ENCODE measurements at places on chromosomes 1 and 21.
A peak's percentile ranks its signal among the peaks of the same experiment; 100 is the strongest.

DNA sequence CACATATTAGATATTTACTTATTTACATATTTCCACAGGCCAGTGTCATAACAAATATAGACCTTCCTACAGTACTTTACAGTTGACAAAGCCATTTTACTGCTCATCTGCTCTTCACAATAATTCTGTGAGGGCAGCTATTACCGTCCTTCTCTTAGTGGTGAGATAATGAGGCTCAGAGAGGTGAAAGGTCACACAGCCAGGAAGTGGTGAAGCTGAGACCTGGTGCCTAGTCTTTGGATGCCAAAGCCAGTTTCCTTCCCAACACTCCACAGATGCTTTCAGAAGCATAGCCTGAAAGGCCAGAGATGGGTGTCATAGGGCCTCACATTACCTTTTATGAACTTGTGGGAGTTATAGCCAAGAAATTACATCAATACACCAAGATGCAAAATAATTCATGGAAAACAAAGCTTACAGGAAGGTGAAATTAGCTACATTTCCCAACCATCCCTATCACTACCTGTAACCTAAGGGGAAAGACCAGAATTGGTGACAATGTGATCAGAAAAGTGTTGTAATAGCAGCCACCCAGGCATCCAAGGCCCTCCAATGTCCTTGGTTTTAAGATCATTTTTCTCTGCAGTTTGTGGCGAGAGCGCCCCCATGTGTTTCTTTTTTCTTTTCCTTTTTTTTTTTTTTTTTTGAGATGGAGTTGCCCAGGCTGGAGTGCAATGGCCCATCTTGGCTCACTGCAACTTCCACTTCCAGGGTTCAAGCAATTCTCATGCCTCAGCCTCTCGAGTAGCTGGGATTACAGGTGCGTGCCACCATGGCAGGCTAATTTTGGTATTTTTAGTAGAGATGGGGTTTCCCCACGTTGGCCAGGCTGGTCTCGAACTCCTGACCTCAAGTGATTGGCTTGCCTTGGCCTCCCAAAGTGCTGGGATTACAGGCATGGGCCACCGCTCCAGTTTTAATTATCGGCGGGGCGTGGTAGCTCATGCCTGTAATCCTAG is 26.5 kb upstream of the RPL11 start:
- DNase-seq: no peak

DNA sequence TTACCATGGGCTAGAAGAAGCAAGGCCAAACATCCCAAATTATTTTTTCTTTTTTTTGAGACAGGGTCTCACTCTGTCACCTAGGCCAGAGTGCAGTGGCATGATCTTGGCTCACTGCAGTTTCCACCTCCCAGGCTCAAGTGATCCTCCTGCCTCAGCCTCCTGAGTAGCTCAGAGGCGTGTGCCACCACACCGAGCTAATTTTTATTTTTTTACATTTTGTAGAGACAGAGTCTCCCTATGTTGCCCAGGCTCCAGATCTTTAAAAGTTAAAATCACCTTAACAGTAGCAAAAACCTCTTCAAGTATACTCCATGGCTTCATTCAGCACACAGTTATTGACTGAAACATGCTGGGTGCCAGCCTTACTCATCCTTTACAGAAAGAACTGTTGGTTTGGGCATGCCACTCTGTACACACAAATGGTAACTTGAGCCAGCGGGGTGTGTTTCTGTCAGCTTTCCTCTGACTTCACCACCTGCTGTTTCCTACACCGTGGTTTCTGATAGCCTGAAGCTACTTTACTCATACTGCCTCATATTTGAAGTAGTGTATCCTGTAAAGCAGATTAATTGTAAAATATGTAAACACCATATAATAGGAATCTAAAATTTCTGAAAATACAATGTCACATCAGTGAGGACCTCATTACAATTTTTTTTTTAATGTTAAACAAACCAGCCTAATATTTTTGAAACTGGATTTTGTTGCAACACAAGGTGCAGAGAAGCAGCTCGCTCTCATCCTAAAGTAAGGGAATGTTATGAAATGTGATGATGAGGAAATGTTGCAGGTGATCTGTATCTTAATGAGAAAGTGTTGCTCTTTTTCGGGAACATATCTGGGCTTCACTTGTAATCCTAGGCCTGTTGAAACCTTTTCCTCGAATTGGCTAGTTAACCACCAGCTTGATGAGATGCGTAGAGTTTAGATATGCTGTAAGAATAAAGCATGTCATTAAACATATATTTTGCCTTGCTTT is 113.9 kb downstream of the ATP5PO start:
- peak; percentile 23 for DNase-seq

GRCh38 chr1:24015221-24016210 is 35.4 kb upstream of the SRSF10 start:
- DNase-seq: no peak

DNA sequence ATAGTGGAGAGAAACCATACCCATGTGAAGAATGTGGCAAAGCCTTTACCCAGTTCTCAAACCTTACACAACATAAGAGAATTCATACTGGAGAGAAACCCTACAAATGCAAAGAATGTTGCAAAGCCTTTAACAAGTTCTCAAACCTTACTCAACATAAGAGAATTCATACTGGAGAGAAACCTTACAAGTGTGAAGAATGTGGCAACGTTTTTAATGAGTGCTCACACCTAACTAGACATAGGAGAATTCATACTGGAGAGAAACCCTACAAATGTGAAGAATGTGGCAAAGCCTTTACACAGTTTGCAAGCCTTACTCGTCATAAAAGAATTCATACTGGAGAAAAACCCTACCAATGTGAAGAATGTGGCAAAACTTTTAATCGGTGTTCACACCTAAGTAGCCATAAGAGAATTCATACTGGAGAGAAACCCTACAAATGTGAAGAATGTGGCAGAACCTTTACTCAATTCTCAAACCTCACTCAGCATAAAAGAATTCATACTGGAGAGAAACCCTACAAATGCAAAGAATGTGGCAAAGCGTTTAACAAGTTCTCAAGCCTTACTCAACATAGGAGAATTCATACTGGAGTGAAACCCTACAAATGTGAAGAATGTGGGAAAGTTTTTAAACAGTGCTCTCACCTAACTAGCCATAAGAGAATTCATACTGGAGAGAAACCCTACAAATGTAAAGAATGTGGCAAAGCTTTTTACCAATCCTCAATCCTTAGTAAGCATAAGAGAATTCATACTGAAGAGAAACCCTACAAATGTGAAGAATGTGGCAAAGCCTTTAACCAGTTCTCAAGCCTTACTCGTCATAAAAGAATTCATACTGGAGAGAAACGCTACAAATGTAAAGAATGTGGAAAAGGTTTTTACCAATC is 80.0 kb downstream of the JMJD4 start:
- no peak for DNase-seq

GRCh38 chr1:68378296-68379084 is 71.3 kb downstream of the RPE65 start:
- no peak for DNase-seq

DNA sequence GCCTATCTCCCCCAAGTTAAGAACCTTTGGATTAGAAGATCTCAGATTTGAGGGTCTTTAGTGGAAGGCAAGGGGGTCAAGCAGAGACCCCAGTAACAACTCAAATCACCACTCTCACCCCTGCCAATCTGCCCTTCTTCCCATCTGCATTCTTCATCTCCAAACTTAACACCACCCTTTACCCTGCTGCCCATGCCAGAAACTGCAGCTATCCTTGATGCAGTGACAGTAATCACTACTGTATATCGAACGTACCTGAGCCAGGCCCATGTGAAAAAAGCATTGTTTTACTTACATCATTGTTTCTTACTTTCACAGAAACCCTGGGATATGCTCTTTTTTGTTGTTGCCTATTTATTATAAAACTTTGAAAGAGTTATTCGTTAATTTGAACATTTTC is 26.5 kb downstream of the NSUN4 start:
- DNase-seq: no peak

GRCh38 chr1:54046671-54047383 is 6.2 kb downstream of the TMEM59 start:
- DNase-seq: no peak

Measured in AG04450 (cell line).